Stimulated activated CD4-positive, alpha-beta T cell treated with anti-CD3 and anti-CD28 coated beads, TNF-alpha, amount 100 ng/mL, for 1 hour (primary cell): ENCODE measurements at places on chromosomes 12 and 14.

- no peak for DNase-seq
Observed at GRCh38 chr12:8664228-8664913, 1.7 kb upstream of the MFAP5 start.

GRCh38 chr12:104303538-104304151 lies at the start of gene EID3:
TSS of gene EID3 (plus strand) at chr12:104303739. CDS start at chr12:104303935, 196 bp downstream.
- DNase-seq, result peak; percentile 80

- no peak for DNase-seq
Observed at GRCh38 chr14:51552275-51552674, 99.4 kb upstream of the FRMD6 start.

GRCh38 chr12:125412506-125412905 lies 347.3 kb downstream of the AACS start:
- DNase-seq, result no peak

DNA sequence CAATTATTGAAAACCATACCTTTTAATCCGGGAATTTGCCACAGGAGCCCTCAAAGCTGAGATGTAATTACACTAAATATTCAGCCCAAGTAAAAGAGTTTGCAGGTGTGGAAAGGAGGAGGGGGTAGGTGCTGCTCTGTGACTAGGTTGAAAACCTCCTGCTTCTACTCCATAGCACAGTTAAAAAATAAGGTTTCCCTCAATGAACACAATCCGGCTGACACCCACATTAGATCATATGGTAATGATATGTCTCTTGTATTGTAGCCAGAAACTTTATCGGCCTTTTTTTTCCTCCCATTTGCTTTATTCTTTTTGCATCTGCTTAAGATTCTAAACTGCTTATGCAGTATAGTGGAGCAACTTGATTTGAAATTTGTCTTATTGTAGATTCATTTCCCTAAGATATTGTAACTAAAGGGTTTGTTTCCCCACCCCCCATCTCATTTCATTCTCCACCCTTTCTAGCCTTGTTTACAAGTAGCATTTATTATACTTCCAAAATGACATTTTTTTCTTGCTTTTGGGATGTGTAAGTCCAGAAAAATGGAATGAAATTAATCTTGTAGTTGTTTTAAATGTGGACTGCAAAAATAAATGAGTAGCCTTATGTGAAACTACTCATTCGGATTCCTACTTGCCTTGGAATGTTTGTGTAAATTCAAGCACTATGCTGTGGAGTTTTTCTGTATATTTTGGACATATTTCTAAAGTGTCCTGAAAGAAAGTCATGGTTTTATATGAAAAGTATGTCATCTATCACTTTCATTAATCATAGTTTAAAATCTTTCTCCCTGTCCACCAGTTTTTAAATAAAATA lies at the start of gene DCN:
DCN (minus strand) TSS at position 182 of the 820 bp plus-strand sequence. CDS start 4,265 bp downstream, outside the sequence.
- DNase-seq, result no peak

- DNase-seq, result no peak
Observed at GRCh38 chr14:36452860-36453259, 67.2 kb downstream of the NKX2-1 start.

- DNase-seq, result no peak
Observed at GRCh38 chr14:94364037-94364436, 24.4 kb downstream of the SERPINA1 start.

DNA sequence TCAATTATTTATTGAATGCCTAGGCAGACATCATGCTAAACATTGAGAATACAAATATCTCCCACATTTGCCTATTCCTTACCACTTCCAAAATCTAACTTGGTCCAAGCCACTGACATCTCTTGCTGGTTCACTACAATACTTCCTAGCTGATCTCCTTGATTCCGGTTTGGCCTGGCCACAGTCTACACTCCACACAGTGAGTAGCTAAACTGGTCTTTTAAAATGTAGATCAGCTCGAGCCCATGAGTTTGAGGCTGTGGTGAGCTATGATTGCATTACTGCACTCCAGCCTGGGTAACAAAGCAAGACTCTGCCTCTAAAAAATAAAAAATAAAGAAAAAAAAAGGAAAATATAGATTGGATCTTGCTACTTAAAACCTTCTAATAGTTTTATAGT lies 7.6 kb upstream of the ATP5MC2 start:
- DNase-seq, result no peak

DNA sequence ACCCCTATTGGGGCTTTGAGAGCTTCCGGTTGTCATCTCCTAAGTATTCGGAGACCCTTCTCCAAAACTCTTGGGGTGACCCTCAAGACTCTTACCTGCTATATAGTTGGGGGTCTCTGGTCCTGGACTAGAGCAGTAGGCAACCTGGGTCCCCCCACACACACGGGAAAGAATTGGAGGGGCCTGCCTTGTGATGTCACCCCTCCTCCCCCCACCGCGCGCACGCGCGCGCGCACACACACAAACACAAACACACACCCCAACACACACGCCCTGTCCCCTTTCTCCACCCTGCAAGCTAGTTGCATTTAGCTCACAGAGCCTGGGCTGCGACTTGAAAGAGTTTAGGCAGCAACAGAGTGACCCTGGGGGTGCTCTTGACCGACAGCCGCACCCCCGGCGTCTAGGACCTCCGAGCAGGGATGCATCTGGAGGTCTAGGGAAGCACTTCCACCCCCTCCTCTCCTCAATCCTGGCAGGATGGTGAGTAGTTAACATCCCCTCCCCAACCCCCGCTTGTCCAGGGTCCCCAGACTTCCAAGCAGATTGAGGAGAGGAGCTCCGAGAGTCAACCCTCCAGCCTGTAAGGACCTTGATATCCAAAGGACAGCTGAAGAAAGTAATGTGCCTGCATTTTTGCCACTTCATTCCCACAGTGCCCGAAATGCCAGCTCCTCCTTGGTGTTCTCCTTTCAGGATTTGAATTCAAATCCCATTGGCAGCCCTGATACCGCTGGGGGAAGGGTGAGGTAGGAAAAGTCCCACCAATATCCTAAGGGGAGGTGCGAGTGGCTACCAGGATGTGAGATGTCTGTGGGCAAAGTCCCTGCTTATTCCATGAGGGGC lies 1.4 kb upstream of the DNAJC14 start:
- DNase-seq, result no peak

DNA sequence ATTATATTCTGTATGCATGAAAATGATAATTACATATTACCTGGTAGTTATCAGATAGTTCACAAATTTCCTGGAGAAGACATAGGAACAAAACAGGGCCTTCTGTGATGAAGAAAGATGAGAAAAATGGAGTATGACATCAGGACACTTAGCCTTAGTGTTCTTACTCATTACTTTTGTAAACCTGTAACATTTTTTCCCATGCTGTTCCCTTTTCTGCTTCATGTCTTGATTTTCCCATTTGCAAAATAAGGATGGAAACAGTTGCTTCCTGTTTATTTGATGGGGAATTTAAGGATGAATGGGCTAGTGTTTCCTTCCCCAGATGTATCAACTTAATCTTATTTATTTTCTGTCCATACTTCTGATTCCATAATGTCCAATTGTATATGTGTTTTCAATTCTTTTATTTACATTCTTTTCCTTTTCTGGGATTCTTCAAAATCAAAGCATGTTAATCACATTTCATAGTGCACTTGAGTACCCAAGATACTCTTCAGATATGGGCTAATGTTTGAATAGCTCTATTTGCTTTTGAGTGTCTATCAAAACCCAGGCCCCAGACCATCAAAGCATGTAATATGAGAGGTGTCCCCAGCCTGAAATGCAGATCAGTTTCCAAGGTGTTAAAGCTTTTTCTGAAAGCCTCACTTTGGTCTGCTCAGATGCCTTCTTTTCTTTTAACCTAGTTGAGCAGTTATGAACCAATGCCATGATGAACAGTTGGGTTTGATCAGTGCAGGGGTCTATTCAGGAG lies 260.5 kb downstream of the RAD51B start:
- DNase-seq, result no peak

- DNase-seq, result no peak
Observed at GRCh38 chr12:91851741-91852477, 293.7 kb downstream of the BTG1 start.

GRCh38 chr12:2057041-2057794 lies 4.4 kb downstream of the CACNA1C start:
- no peak for DNase-seq

DNA sequence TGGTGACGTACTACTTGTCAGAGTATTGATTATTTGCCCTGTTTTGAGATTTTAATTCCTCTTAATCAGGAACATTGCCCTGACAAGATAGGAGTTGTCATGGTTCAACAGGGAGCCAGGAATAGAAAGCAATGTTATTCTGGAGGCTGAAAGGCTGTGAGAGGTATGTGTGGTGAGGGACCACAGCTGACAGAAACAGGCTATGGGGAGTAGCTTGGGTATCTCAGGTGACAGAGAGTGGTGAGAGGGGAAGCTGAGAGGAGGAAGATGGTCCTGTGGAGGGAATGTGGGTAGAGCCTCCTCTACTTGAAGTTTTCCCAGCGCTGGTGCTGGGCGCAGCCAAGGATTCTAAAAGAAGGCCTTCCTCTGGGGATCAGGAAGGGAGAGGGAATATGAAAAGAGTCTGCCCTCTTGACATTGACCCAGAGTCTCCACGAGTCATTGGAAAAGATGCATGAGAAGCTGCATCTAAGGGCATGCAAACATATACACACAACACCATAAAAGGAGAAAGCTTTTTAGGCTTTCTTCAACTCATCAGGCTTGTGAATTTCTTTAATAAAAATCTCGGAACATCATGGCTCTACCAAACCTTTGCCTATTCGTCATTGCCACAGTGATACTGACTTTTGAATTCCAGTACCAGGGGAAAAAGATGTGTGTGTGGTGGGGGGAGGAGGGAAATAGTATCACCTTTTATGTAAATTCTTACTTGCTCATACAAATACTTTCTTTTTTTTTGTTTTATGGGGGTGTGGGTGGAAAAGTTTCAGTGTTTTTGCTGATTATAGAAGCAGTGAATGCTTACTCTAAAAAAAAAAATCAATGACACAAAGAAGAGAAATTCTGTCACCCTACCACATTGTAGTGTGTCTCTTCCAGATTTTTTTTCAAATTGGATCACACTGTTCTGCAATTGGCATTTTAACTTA lies 39.9 kb upstream of the DHRS7 start:
- DNase-seq, result no peak

- DNase-seq, result no peak
Observed at GRCh38 chr14:68718023-68718990, 74.6 kb downstream of the ZFP36L1 start.

DNA sequence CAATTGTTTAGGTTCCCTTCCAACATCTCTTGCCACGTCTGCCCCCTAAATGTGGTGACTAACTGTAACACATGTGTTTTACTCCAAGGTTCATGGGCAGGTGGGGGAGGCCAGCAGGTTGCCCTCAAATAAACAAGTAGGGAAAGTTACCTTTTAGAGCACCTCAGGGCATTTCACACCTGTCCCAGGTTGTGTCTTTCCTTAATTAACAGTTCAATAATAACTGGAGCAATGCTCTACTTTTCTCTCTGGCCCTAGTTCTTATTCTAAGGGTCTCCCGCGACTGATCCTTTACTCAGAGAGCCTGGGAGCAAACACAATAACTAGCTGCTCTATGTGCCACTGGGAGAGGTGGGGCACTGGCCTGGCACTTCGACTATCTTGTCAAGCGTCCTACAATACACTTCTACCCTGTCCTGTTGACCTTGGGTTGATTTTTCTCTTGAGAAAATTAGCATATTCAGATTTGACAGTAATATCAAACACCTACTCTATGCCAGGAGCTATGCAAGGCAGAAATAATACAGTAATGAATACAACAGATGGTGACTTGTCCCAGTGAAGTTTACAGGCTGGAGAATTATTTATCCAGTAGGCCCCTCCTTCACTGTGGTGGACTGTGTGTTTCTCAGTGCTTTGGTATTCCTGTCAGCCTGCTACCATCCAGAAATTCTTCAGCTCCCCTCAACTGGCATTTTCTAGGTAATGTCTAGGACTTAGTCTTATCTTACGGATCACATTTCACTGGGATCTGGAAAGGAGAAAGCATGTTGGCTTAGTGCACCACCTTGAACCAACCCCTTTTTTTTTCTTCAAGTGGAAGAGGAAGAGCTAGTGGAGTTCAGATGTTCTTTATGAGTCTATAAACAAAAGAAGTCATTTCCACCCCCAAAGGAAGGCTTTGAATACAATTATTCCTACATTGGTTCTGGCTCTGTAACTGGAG lies 202.6 kb downstream of the CRADD start:
- no peak for DNase-seq

- DNase-seq, result no peak
Observed at GRCh38 chr12:105948331-105948730, 190.4 kb downstream of the NUAK1 start.

DNA sequence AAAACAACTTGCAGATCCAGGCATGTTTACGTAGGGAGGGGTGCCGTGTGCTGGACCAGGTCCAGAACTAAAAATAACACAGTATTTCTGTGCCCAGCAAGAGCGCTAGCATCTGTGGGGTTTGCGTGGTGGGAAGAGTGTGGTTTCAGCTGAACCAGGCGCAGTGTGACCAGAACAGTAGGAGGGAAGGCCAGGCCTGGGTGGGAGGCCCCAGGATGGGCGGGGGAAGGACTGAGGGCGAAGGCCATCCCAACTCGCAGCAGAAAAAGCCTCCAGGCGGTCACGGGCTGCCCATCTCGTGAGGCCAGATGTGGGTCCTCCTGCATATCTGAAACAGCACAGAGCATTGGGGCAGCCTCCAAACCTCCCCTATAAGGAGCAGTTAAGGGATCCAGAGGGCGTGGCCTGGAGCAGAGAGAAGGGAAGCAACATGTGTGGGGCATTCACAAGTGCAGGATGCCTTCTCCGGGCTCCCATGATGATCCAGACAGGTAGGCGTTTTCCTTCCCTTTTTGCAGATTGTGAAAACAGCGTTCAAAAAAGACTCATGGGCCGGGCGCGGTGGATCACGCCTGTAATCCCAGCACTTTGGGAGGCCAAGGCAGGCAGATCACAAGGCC lies 17.8 kb upstream of the CD9 start:
- no peak for DNase-seq

- no peak for DNase-seq
Observed at GRCh38 chr14:90500665-90501370, 104.0 kb downstream of the CALM1 start.

DNA sequence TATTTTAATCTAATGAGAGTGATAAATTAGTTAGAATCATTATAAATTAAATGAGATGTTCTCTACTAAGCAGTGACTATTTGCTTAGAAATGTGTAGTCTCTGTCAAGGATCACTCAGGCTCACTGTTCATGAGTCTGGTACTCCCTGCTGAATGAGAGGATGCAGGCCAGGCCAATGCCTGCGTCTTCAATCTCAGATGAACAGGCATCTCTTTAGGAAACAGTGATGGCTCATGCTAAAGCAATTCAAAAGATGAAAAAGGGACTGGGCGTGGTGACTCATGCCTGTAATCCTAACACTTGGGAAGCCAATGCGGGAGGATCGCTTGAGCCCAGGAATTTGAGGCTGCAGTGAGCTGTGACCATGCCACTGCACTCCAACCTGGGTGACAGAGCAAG lies 106.8 kb downstream of the ZFC3H1 start:
- DNase-seq, result no peak

- DNase-seq, result no peak
Observed at GRCh38 chr14:23443411-23443812, 8.0 kb upstream of the MYH7 start.
